ENCODE measurements at places on chromosomes 1 and 21. TPM values are rescaled to one million over a fixed set of nuclear protein-coding genes. Genes with fewer than 3 reads are reported as not detected.

DNA sequence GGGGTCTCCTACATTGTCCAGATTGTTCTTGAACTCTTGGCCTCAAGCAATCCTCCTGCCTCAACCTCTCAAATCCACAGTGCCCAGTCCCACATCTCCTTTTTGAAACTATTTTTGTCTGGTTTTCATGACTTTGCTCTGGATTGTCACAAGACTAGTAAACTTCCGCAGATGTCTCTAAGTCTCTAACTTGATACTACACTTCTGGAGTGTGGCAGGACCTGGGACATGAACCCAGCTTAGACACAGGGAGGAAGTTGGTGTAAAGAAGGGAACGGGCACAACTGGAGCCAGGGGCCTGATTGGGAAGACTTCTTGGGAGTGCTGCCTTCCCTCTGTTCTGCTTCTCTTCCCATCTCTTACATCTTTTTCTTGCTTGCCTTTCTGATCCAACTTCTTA is 16.2 kb upstream of the DISC1 start:
- no peak overlapping the region for H3K4me3 ChIP-seq
- DNase-seq, result peak; percentile 35
- H3K4me1 ChIP-seq, result peaks cover 38% of the 10 kb centered on the region
- no peaks in the 10 kb centered on the region for H3K36me3 ChIP-seq

- peaks cover 5% of the 10 kb centered on the region for H3K4me1 ChIP-seq
- no peak for DNase-seq
- no peaks in the 10 kb centered on the region for H3K36me3 ChIP-seq
- no peaks in the 10 kb centered on the region for H3K27me3 ChIP-seq
- no peak overlapping the region for H3K4me3 ChIP-seq
These were observed 30.8 kb downstream of the PLPP3 start for GRCh38 chr1:56548571-56548970.

GRCh38 chr1:20586953-20587660 is 1.8 kb upstream of the CDA start:
- peaks cover 28% of the 10 kb centered on the region for H3K4me1 ChIP-seq
- H3K27ac ChIP-seq, result no peak overlapping the region
- H3K27me3 ChIP-seq, result peaks cover 4% of the 10 kb centered on the region
- DNase-seq, result no peak

GRCh38 chr1:21058035-21058793 is 118.5 kb downstream of the EIF4G3 start:
- no peaks in the 10 kb centered on the region for H3K36me3 ChIP-seq
- no peak overlapping the region for H3K4me3 ChIP-seq
- DNase-seq, result no peak

- no peaks in the 10 kb centered on the region for H3K27me3 ChIP-seq
- peak overlapping the region; percentile 95 for H3K27ac ChIP-seq
- no peak overlapping the region for H3K4me3 ChIP-seq
- peaks cover 26% of the 10 kb centered on the region for H3K4me1 ChIP-seq
These were observed 13.3 kb downstream of the SMAP2 start for GRCh38 chr1:40386796-40387195.

DNA sequence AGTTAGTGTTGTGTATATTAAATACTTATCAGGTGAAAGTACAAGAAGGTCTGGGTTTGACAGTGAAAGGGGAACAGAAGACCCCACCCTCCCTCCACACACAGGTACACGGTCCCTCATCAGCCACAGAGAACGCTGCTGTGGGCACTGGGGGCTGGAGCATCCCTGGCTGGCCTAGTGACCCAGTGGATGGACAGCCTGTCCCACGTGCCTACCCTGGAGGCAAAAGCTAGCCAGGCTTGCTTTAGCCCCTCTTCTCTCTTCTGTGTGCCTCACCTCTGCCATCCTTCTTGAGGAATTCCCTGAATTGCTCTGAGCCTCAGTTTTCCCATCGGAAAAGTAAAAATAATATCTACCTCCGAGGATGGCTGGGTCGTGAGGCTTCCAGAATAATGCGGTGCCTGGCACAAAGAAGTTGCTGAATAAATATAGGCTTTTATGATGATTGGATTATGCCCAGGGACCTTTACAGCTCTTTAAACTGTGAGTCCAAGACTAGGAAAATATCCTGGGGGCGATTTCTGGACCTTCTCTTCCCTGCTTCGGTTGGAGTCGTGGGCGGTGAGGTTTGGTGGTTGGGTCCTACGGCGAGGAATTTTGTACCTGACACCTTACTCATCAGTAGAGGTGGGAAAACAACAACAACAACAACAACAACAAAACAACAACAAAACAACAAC is 918 bp downstream of the IFNLR1 start:
- peak overlapping the region; percentile 41 for H3K4me3 ChIP-seq
- DNase-seq, result no peak
- no peaks in the 10 kb centered on the region for H3K36me3 ChIP-seq
- peaks cover 43% of the 10 kb centered on the region for H3K27me3 ChIP-seq

- no peak overlapping the region for H3K4me3 ChIP-seq
- H3K4me1 ChIP-seq, result no peaks in the 10 kb centered on the region
- no peaks in the 10 kb centered on the region for H3K36me3 ChIP-seq
- DNase-seq, result no peak
- H3K27ac ChIP-seq, result no peak overlapping the region
These were observed 301.8 kb upstream of the CHRM3 start for GRCh38 chr1:239084459-239085080.

- peak overlapping the region; percentile 98 for H3K4me3 ChIP-seq
- peak; percentile 93 for DNase-seq
- H3K36me3 ChIP-seq, result no peaks in the 10 kb centered on the region
- H3K27me3 ChIP-seq, result no peaks in the 10 kb centered on the region
- H3K27ac ChIP-seq, result peak overlapping the region; percentile 94
These were observed 712 bp downstream of the DEGS1 start for GRCh38 chr1:224183591-224184312.

GRCh38 chr1:110339407-110340206 is 430 bp downstream of the RBM15 start:
- no peaks in the 10 kb centered on the region for H3K36me3 ChIP-seq
- peak overlapping the region; percentile 65 for H3K4me3 ChIP-seq
- peaks cover 61% of the 10 kb centered on the region for H3K4me1 ChIP-seq
- DNase-seq, result peak; percentile 60

GRCh38 chr1:29732453-29732852 is 496.1 kb downstream of the PTPRU start:
- no peak overlapping the region for H3K4me3 ChIP-seq
- H3K27me3 ChIP-seq, result peaks cover 21% of the 10 kb centered on the region
- no peak overlapping the region for H3K27ac ChIP-seq
- no peak for DNase-seq
- no peaks in the 10 kb centered on the region for H3K36me3 ChIP-seq

DNA sequence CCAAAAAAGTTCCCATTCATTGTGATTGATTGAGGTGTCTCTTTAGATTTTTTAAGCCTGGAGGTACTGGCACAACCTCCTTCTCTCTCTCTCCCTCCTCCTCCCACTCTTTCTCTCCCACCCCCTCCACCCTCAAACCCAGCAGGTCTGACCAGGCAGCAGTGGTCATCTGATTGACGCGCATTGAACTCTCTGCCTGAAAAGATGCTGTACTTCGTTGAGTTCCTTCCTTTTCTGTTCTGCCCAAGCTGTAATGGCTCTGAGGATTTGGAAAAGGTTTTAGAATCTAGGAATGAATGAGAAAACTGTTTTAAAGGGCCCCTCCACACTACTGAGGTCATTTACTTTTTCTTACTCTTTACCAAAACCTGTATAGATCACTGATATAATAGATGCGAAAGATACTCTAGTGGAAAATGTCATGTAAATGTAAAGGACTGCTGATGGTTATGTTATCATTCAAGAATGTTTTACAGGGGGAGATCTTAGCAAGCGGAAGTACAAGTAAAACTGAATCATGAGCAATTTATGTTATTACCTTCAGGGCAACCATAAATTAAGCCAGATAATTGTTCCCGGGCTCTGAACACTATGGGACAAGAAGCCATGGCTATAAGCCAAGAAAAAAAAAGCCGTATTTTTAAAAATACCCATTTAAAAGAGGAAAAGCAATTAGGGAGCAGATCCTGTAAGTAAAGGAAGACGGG is 25.2 kb upstream of the DYRK1A start:
- no peak overlapping the region for H3K4me3 ChIP-seq
- H3K4me1 ChIP-seq, result no peaks in the 10 kb centered on the region
- H3K36me3 ChIP-seq, result no peaks in the 10 kb centered on the region
- no peak for DNase-seq
- H3K27ac ChIP-seq, result no peak overlapping the region
- no peaks in the 10 kb centered on the region for H3K27me3 ChIP-seq

DNA sequence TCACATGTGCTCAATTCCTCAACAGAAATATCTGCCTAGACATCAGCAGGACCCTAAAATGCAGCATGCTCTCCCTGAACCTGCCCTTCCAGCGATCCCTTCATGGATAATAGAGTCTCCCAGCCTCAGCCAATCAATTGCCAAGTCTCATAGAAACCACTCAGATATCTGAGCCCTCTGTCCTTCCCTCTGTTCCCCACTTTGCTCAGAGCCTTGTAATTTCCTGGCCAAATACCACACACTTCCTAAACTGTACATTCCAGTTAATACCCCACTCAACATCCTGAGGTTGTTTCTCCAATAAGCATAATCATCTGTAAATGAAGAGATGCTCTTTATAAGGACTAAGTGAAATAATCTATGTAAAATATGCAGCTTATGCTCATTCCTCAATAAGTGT is 59.3 kb upstream of the PTGFRN start:
- DNase-seq, result no peak
- no peak overlapping the region for H3K27ac ChIP-seq
- H3K4me1 ChIP-seq, result peaks cover 21% of the 10 kb centered on the region
- no peak overlapping the region for H3K4me3 ChIP-seq
- H3K27me3 ChIP-seq, result no peaks in the 10 kb centered on the region

GRCh38 chr1:912740-913301 is 10.9 kb upstream of the SAMD11 start:
- H3K27me3 ChIP-seq, result peaks cover 88% of the 10 kb centered on the region
- no peaks in the 10 kb centered on the region for H3K36me3 ChIP-seq
- H3K27ac ChIP-seq, result no peak overlapping the region
- no peak for DNase-seq
- no peaks in the 10 kb centered on the region for H3K4me1 ChIP-seq

DNA sequence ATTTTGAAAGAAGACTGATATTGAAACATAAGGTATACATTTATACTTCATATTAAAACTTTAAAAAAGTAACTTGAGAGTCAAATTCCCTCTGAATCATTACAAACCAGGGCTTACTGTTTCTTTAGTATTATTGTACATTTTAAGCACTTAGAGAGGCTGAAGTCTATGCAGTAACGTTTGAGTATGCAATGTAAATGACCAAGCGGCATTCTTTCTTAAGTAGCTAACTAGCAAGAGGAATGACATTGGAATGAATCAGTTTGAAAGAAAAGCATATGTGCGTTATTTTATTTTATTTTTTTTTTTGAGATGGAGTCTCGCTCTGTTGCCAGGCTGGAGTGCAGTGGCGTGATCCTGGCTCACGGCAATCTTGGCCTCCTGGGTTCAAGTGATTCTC is 24.3 kb downstream of the WNT2B start:
- H3K27ac ChIP-seq, result no peak overlapping the region
- H3K36me3 ChIP-seq, result no peaks in the 10 kb centered on the region
- H3K4me3 ChIP-seq, result no peak overlapping the region
- no peaks in the 10 kb centered on the region for H3K27me3 ChIP-seq
- DNase-seq, result no peak

DNA sequence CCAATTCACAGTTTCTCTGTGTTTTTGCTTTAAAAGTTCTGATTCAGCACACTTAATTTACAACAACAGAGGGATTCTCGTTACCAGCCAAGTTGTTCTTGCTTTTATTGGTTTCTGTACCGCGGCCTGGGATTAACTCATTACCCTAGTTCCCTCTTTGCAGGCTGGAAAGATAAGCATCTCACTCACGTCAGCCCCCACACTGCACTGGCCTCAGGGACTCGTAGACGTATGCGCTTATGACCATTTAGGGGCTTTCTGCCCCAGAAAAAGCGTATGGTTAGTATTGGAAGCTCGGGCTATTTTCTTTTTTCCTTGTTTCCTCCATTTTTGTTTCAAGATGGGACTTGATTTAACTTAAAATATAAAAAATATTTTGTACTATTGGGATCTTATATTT is 76.0 kb downstream of the POFUT2 start:
- no peaks in the 10 kb centered on the region for H3K27me3 ChIP-seq
- no peak overlapping the region for H3K27ac ChIP-seq
- no peak overlapping the region for H3K4me3 ChIP-seq
- DNase-seq, result no peak
- no peaks in the 10 kb centered on the region for H3K4me1 ChIP-seq

DNA sequence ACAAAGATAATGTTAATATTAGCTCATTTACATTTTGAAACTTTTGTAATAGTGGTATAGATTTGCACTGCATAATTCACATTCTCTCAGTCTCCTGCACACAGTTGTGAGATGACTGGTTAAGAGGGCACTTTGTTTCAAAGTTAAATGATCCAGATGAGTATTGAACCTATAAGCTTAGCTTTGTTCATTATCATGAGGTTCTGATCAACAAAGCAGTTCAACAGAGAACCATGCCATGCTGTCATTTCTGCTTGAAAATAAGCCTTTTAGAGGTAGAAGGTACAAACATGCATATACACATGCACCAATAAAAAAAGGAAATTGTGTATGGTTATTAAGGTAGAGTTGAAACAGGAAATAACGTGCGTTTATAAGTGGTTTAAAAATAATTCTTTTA is 4.8 kb downstream of the RAP1A start:
- H3K4me3 ChIP-seq, result no peak overlapping the region
- peaks cover 15% of the 10 kb centered on the region for H3K4me1 ChIP-seq
- DNase-seq, result no peak
- H3K36me3 ChIP-seq, result no peaks in the 10 kb centered on the region
- no peak overlapping the region for H3K27ac ChIP-seq
- H3K27me3 ChIP-seq, result no peaks in the 10 kb centered on the region

DNA sequence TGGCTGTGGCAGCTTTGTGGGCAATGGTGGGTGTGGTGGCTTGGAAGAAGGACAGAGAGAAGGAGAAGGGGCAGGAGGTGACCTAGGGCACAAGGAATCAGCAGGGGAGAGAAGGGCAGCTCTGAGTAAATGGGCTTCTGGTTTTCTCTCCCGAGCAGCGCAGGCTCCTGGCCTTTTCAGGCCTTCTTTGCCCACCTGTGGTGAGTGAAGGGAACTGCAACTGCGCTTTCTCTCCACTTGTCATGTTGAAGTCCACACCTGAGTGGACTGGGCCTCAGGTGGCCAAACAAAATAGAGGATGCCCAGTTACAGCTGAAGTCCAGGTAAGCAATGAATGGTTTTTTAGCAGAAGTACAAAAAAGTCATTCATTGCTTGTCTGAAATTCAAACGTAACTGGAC is 29.4 kb upstream of the KCNA10 start:
- H3K27me3 ChIP-seq, result no peaks in the 10 kb centered on the region
- H3K27ac ChIP-seq, result no peak overlapping the region
- H3K4me1 ChIP-seq, result no peaks in the 10 kb centered on the region

- no peak overlapping the region for H3K4me3 ChIP-seq
- H3K27me3 ChIP-seq, result no peaks in the 10 kb centered on the region
- H3K36me3 ChIP-seq, result no peaks in the 10 kb centered on the region
These were observed 175.7 kb downstream of the VPS13D start for GRCh38 chr1:12405325-12406210.

PIK3C2B gene
- 42.6 TPM for total RNA-seq

FMO4 gene
- 4.0 TPM for total RNA-seq

KPRP gene
- not detected for total RNA-seq

LRRC39 gene
- total RNA-seq, result 1.2 TPM

RHBDL2 gene
- total RNA-seq, result 2.7 TPM

AMPD1 gene
- total RNA-seq, result not detected

All from left lung (tissue), 14 donors.